Type B pancreatic cell (in vitro differentiated cells): ENCODE measurements at places on chromosomes 12 and 14. TPM values are rescaled to one million over a fixed set of nuclear protein-coding genes. Genes with fewer than 3 reads are reported as not detected.

DNA sequence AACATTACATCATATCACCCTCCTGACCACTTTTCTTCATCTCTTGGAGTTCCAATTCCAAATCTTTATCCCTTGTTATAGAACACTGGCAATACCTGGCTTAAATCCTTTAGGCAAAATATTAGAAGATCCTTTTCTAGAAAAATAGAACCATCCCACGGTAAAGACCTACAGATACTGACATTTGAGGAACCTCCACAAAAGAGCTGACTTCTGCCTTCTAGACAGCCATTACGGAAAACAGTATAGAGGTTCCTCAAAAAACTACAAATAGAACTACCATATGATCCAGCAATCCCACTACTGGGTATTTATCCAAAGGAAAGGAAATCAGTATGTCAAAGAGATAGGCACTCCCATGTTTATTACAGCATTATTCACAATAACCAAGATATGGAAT is 241.7 kb upstream of the AMIGO2 start:
- no peak for DNase-seq

GRCh38 chr12:77152623-77153193 is 87.3 kb upstream of the E2F7 start:
- no peak for DNase-seq

The PDE3A gene
- 19.7 and 27.1 TPM in 2 replicates for total RNA-seq

- DNase-seq = no peak
These were observed 12.1 kb upstream of the LTA4H start for GRCh38 chr12:96047229-96048211.

The NRXN3 gene
- total RNA-seq = 19.1 and 19.8 TPM in 2 replicates

DNA sequence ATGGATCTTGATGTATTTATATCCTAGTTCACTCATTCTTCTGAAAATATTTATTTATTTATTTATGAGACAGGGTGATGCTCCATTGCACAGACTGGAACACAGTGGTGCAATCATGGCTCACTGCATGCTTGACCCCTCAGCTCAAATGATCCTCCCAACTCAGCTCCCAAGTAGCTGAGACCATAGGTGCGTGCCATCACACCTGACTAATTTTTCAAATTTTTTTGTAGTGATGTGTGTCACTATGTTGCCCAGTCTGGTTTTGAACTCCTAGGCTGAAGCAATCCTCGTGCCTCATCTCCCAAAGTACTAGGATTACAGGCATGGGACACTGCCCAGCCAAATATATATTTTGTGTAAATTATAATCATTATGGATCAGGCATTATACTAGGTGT is 595.6 kb upstream of the ATP2B1 start:
- DNase-seq = no peak

DNA sequence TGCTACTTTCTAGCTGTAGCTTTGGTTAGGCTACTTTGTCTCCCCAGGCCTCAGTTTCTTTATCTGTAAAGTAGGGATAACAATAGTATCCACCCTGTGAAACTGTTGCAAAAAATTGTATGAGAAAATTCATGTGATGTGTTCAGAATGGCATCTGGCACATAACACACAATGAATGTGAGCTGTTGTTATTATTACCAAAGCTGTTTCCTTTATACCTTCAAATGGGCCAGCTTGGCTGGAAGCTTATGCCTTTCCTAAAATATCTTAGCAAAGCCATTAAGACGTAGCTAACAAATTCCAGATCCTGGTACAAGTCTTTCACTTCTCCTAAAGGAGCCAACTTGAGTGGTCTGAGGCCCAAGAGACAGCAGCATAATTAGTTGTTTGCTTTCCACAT is 25.2 kb upstream of the MANSC4 start:
- no peak for DNase-seq

The FERMT2 gene
- 25.6 and 82.5 TPM in 2 replicates for total RNA-seq

DNA sequence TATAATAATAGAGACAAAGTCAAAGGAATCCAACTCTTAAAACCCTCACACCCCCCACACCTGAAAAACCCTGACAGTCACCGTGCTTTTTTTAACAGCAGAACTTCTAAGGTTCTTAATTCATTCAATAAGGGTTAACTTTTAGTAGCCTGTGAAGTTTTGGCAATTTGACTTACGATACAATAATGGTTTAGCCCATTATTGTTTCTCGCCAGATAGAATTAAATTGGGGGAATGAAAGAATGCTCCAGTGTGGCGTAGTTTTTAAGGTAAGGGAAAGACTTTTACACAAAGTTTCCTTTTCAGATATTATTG is 604 bp upstream of the MAGOHB start:
- no peak for DNase-seq

DNA sequence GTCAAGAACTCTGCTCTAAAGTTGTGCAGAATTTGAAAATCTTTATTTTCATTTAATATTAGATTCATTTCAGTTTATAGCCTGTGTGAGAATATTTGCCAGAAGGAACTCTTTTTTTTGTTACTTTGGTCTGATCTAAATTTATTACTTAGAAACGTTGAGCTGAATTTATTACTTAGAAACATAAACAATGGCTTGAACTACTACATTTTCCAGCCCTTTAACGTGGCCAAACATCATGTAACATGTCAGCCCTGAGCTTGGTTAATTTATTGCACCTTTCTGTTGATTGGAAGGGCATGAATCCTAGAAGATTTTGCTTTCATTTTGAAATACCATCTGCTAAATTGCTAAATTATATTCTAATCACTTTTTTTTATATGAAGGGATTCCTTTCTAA is 241.4 kb downstream of the TMEM117 start:
- no peak for DNase-seq

The OR4M1 gene
- not detected in 2 replicates for total RNA-seq

GRCh38 chr14:56648508-56649301 is 69.1 kb downstream of the TMEM260 start:
- no peak for DNase-seq

- no peak for DNase-seq
These were observed 236.3 kb upstream of the SOX5 start for GRCh38 chr12:24185782-24186181.

DNA sequence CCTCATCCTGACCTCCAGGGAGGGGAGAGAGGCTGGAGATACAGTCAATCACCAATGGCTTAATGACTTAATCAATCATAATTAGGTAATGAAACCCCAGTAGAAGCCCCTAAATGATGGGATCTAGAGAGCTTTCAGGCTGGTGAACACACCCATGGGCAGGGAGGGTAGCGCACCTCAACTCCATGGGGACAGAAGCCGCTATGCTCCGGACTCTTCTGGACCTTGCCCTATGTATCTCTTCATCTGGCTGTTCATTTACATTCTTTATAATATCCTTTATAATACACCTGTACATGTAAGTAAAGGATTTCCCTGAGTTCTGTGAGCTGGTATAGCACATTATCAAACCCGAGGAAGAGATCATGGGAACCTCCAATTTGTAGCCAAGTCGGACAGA is 205.9 kb downstream of the STXBP6 start:
- DNase-seq = no peak

DNA sequence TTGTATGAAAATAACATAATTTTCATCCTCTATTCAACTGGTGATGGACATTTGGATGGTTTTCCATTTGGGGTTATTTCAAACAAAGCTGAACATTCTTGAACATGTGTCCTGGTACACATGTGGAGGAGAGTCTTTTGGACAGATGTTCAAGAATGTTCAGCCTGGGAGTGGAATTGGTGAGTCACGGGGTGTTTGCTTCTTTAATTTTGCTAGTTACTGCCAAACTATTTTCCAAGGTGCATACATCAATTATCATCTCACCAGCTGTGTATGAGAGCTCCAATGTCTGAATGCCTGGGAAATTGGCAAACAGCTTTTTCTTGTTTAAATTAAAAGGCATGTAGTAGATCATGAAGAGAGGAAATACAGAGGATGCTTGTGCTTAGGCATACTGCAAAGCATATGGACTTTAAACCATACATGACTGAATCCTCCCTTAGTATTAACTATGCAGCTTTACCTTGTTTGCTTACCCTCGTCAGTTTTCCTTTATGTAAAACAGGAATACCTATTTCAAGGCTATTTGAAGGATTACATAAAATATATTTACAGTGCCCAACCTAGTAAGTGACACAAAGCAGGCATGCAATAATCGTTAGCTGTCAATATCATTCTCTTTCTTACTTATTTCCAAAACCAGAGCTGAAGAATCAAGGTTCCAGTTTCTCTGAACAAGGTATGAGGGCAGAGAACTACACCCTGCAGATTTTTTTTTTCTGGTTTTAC is 152.1 kb downstream of the ITPR2 start:
- DNase-seq = no peak

DNA sequence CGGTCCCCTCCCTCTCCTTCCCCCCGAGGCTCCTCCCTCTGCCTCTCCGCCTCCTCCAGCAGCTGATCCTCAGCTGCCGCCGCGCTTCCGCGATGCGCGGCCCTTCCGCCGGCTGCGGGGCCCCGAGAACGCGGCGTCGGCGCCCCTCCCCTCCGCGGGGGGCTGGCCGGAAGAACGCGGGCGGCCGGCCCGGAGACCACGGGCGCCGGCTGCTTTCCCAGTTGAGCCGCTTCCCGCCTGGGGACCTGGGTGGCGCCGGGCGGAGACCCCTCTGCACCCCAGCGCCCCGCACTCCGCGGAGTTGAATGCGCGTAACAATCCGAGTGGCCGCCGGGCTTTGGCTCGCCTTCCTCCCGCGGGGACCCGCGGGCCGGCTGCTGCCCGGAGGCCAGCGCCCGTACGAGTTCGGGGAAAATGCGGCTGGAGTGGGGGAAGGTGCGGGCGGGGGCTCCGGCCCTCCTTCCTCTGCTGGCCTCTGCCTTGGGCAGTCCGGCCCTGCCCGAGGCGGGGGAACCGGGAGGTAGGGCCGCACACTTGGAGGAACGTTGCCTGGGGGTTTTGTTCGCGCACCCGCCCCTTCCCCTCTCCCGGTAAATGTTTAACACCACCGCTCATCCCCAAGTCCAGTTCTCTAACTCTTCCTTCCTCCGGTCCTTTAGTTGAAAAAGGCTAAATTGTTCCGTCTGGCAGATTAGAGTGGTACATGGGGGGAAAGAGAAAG is 393 bp upstream of the DCAF5 start:
- DNase-seq = peak; percentile 74

GRCh38 chr12:62703011-62703380 is 232.0 kb downstream of the PPM1H start:
- DNase-seq = no peak

GRCh38 chr12:20403230-20403629 is 34.9 kb downstream of the PDE3A start:
- DNase-seq = no peak

GRCh38 chr12:12628013-12628412 is 16.3 kb downstream of the CREBL2 start:
- no peak for DNase-seq

The PTPN6 gene
- 15.6 and 61.0 TPM in 2 replicates for total RNA-seq

The CELA1 gene
- total RNA-seq = not detected in 2 replicates

DNA sequence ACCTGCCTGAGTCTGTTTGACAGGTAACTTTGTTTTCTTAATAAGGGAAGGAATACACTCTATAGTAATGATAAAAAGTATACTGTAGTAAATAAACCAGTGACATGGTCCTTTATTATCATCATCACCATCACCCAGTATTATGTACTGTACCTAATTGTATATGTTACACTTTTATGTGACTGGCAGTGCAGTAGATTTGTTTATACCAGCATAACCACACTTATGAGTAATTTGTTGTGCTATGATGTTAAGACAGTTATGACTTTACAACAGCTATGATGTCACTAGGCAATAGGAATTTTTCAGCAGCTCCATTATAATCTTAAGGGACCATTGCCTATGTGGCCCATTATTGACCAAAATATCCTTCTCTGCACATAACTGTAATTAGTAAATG is 155.0 kb downstream of the NUBPL start:
- no peak for DNase-seq

- DNase-seq = no peak
These were observed 222.9 kb downstream of the CPNE8 start for GRCh38 chr12:38682521-38682920.

The ANKS1B gene
- total RNA-seq = 4.7 and 7.6 TPM in 2 replicates

The TMPRSS12 gene
- 0.45 TPM in 1 of 2 replicates, not detected in the other for total RNA-seq

- no peak for DNase-seq
These were observed 16.2 kb downstream of the NOXRED1 start for GRCh38 chr14:77407158-77407557.

DNA sequence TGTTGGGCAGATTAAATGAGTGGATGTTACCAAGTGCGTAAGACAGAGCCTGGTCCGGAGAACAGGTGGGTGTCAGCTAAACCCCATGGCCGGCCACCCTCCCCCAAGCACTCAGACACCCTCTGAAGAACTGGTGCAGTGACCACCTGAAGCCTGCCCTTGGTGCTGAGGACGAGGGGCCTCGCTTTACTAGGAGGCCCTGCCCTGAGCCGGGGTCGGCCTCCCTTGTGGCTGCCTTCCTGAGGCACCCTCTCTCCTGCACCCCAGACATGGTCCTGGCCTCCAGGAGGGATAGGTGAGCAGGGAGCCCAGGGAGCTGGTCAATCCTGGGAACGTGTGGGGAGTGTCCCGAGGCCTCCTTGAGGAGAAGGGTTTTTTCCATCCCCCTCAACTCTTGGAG is 4.9 kb upstream of the KIF26A start:
- no peak for DNase-seq

- no peak for DNase-seq
These were observed 17.9 kb upstream of the MDM1 start for GRCh38 chr12:68349921-68350606.

DNA sequence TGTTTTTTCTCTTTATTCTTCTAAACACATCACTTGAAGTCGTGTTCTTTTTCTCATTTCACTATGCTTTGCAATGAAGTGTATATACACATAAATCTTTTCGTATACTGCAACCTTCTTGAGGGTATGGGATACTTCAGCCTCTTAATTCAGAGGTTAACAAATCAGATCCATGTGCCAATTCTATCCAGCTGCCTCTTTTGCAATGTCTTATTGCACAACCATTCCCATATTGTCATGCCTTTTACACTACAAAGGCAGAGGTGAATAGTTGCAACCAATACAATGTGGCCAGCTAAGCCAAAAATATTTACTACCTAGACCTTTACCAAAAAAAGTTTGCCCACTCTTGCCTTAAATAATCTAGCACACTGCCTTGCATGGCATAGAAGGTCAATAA is 224.5 kb upstream of the FOXG1 start:
- DNase-seq = no peak

GRCh38 chr12:71218616-71219015 is 60.8 kb upstream of the TSPAN8 start:
- no peak for DNase-seq

- DNase-seq = no peak
These were observed 71.4 kb downstream of the MNAT1 start for GRCh38 chr14:60805841-60806430.

DNA sequence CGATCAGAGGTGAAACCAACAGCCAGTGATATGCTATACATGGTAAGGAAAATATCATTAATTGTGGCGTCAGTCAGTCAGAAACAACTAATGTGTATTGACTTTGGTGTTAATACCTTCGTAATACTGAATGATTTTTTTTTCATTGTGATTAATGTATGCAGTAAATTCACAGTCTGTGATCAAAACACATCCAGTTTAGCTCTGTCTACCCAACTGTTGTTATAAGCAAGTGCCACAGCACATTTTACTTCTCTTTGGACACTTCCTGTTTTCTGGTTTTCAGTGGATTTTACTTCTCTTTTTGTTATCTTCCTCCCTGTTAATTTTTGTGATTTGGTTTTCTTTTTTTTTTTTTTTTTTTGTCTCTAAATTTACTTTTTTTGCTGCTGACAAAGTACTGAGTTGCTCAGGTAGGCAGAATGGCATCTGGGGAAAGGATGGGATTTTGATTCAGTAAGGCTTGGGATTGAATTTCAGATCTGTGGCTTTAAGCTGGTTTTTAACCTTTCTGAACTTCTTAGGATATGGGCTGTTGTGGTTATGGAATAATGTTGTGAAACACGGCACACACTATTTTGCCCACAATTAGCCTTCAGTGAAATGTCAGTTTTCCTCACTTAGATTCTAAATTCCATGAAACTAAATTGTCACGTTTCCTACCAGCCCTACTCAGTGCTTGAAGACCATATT is 604 bp downstream of the GLIPR1 start:
- no peak for DNase-seq

The GLI1 gene
- total RNA-seq = 3.5 and 22.7 TPM in 2 replicates

The TSHR gene
- total RNA-seq = 0.65 and 1.6 TPM in 2 replicates
